Gastrocnemius medialis (tissue), 4 donors: ENCODE measurements at places on chromosomes 2 and 18.
A peak's percentile ranks its signal among the peaks of the same experiment; 100 is the strongest.

GRCh38 chr2:223122781-223123180 is 70.8 kb downstream of the KCNE4 start:
- peak; percentile 22 for DNase-seq
- no peak overlapping the region for H3K4me3 ChIP-seq
- H3K4me1 ChIP-seq = peaks cover 25% of the 10 kb centered on the region
- no peaks in the 10 kb centered on the region for H3K27me3 ChIP-seq

- no peaks in the 10 kb centered on the region for H3K27me3 ChIP-seq
- H3K36me3 ChIP-seq = no peaks in the 10 kb centered on the region
- DNase-seq = no peak
- no peak overlapping the region for H3K27ac ChIP-seq
- no peaks in the 10 kb centered on the region for H3K4me1 ChIP-seq
- no peak overlapping the region for H3K4me3 ChIP-seq
These were observed 91.5 kb downstream of the CCBE1 start for GRCh38 chr18:59605633-59606192.

DNA sequence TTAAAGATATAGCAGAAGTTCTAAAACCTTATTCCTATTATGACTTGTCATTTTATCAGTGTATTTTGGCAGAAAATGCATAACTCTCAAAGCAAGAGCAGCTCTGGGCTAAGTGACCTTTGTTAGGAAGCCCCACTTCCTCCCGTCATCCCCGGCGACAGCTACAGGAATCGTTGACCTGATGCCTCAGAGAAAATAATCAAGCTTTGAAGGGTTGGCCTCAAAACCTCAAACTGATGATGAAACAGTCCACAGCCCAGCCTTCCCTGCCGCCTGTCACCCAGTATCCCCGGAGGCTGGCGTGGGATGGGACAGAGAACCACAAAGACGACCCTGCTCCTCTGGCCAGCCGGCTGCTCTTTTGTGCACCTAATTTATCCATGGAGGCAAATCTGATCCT is 65.3 kb downstream of the KCNF1 start:
- DNase-seq = no peak
- H3K36me3 ChIP-seq = no peaks in the 10 kb centered on the region

DNA sequence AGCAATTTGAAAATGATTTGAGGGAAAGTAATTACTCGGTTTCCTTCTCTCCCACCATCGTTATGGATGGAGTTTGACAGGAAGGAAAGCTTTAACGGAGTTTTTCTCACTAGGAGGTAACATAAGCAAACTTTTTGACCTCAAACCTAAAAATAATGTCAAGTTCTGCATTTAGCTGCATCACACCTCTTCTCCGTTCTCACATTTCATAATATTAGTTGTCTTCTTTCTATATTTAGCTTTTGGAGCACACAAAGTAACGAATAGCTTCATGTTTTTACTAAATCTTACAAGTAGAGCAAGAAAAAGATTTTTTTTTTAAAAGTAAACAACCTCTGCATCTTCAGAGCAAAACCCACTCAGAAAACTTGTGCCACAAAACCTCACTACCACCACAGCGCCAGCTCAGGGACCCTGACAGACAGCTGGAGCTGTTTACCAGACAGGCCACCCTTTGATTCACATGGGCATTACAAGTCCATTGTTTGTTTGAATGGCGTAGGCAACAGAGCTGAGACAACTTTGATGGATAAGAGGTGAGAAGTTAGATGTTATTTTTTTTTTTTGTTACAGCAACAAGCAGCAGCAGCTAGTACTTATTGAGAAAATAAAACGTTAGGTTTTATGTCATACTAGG is 21.9 kb upstream of the ICOS start:
- H3K27ac ChIP-seq = no peak overlapping the region
- DNase-seq = no peak
- H3K4me1 ChIP-seq = no peaks in the 10 kb centered on the region
- H3K4me3 ChIP-seq = no peak overlapping the region
- H3K36me3 ChIP-seq = no peaks in the 10 kb centered on the region

DNA sequence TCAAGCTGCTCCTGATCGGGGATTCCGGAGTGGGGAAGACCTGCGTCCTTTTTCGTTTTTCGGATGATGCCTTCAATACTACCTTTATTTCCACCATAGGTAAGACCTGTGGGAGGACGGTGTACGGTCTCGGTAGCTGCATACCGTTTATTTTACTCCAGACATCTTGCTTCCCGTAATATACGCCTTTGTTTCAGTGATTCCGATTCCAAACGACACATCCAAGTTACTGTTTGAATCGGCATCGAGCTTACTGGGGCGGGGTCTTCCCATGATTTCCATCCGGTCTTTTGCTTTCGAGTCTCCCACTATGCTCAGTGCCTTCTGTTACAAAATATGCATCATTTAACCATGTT is 731 bp downstream of the RAB10 start:
- H3K27ac ChIP-seq = peak overlapping the region; percentile 99
- H3K4me1 ChIP-seq = peaks cover 44% of the 10 kb centered on the region
- no peaks in the 10 kb centered on the region for H3K27me3 ChIP-seq

- no peaks in the 10 kb centered on the region for H3K27me3 ChIP-seq
- H3K4me3 ChIP-seq = no peak overlapping the region
- no peak for DNase-seq
- no peaks in the 10 kb centered on the region for H3K4me1 ChIP-seq
These were observed 240.3 kb downstream of the VAPA start for GRCh38 chr18:10153924-10154752.

- no peaks in the 10 kb centered on the region for H3K27me3 ChIP-seq
- H3K4me1 ChIP-seq = no peaks in the 10 kb centered on the region
- H3K36me3 ChIP-seq = no peaks in the 10 kb centered on the region
These were observed 60.9 kb downstream of the METTL4 start for GRCh38 chr18:2510416-2510815.

- DNase-seq = no peak
- peaks cover 10% of the 10 kb centered on the region for H3K27me3 ChIP-seq
- H3K27ac ChIP-seq = no peak overlapping the region
- H3K4me1 ChIP-seq = peaks cover 3% of the 10 kb centered on the region
- H3K4me3 ChIP-seq = no peak overlapping the region
These were observed 51.7 kb downstream of the KCNIP3 start for GRCh38 chr2:95348609-95349567.

GRCh38 chr2:150350500-150350899 is 137.0 kb downstream of the RND3 start:
- no peak overlapping the region for H3K4me3 ChIP-seq
- H3K27ac ChIP-seq = no peak overlapping the region

DNA sequence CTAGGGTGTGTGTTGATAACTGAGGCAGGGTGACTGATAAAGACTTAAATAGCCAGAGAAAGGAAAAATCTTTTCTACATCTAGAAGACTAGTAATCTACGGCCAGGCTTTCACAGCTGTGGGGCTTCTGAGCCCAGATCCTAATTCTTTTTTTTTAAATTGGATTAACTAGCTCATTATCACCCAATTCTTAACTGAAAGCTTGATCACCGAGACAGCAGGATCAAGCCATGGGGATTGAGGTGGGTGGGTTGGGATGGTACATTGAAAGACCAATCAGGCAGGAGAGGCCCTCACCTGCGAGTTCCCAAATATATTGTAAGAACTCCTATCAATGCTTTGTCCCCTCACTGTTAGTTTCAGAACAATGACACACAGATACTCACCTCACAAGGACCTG is 20.0 kb upstream of the NFE2L2 start:
- H3K27ac ChIP-seq = no peak overlapping the region
- peaks cover 19% of the 10 kb centered on the region for H3K4me1 ChIP-seq
- DNase-seq = no peak
- H3K27me3 ChIP-seq = no peaks in the 10 kb centered on the region
- no peak overlapping the region for H3K4me3 ChIP-seq

- peak overlapping the region; percentile 96 for H3K27ac ChIP-seq
- H3K4me1 ChIP-seq = peaks cover 87% of the 10 kb centered on the region
- no peaks in the 10 kb centered on the region for H3K36me3 ChIP-seq
- no peaks in the 10 kb centered on the region for H3K27me3 ChIP-seq
- peak overlapping the region; percentile 76 for H3K4me3 ChIP-seq
These were observed 9.5 kb downstream of the ZEB2 start for GRCh38 chr2:144510294-144510991.

DNA sequence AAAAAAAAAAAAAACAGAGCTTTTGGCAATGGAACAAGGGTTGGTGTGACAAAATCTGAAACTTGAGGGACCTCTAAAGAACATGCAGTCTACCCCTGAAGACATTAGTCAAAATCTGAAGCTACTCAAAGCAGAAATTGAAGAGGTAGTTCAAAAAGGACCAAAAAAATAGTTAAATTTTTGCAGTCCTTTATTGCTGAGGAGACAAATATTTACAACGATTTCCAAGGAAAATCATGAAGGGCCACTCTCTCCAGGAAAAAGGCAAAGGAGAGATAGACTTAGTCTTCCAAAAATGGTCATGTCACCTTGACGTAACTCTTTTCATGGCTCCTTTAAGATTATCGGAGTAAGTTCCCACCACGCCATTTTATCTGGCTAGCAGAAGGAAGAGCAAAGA is 452.0 kb downstream of the XIRP2 start:
- H3K4me3 ChIP-seq = no peak overlapping the region
- no peaks in the 10 kb centered on the region for H3K4me1 ChIP-seq
- DNase-seq = no peak
- H3K36me3 ChIP-seq = no peaks in the 10 kb centered on the region

- H3K4me1 ChIP-seq = peaks cover 15% of the 10 kb centered on the region
- H3K27me3 ChIP-seq = no peaks in the 10 kb centered on the region
- H3K36me3 ChIP-seq = no peaks in the 10 kb centered on the region
- no peak overlapping the region for H3K27ac ChIP-seq
These were observed 437.0 kb downstream of the PTPRM start for GRCh38 chr18:8003878-8004675.

DNA sequence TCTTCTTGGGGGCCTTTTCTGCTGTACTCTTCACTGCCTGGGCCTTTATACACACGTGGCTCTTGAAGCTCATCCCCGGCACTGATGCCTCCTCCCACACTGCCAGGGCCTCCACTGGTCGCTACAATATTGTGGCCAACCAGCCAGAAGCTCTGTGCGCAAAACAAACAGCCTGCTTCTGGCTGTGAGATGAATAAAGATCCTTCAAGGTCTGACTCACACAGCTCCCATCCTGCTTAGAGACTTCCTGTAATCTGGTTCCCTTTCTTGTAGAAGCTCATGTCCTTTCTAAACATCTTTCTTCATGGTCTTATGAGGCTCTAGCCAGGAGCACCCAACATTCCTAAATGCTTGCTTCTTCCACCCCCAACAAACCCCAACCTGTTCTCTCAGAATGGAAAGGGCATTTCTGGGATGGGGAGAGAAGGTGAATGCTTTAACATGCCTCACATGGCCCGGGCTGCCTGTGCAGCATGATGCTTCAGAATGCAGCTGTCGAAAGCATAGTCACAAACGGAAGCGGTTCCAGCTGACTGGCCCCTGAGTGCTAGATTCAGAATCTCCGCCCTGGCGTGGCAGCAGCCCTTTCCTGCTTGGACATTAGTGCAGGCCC is 24.6 kb downstream of the NRP2 start:
- no peaks in the 10 kb centered on the region for H3K36me3 ChIP-seq
- H3K27ac ChIP-seq = peak overlapping the region; percentile 71
- H3K4me1 ChIP-seq = peaks cover 8% of the 10 kb centered on the region
- no peaks in the 10 kb centered on the region for H3K27me3 ChIP-seq
- DNase-seq = peak; percentile 45

- peaks cover 97% of the 10 kb centered on the region for H3K36me3 ChIP-seq
- H3K27me3 ChIP-seq = no peaks in the 10 kb centered on the region
- H3K4me1 ChIP-seq = peaks cover 4% of the 10 kb centered on the region
- no peak overlapping the region for H3K27ac ChIP-seq
- no peak overlapping the region for H3K4me3 ChIP-seq
These were observed 27.6 kb downstream of the STAT1 start for GRCh38 chr2:190986221-190986953.

GRCh38 chr2:215548714-215549113 is 112.8 kb upstream of the FN1 start:
- no peak overlapping the region for H3K27ac ChIP-seq
- H3K4me3 ChIP-seq = no peak overlapping the region
- H3K27me3 ChIP-seq = no peaks in the 10 kb centered on the region
- H3K4me1 ChIP-seq = no peaks in the 10 kb centered on the region
- DNase-seq = no peak

DNA sequence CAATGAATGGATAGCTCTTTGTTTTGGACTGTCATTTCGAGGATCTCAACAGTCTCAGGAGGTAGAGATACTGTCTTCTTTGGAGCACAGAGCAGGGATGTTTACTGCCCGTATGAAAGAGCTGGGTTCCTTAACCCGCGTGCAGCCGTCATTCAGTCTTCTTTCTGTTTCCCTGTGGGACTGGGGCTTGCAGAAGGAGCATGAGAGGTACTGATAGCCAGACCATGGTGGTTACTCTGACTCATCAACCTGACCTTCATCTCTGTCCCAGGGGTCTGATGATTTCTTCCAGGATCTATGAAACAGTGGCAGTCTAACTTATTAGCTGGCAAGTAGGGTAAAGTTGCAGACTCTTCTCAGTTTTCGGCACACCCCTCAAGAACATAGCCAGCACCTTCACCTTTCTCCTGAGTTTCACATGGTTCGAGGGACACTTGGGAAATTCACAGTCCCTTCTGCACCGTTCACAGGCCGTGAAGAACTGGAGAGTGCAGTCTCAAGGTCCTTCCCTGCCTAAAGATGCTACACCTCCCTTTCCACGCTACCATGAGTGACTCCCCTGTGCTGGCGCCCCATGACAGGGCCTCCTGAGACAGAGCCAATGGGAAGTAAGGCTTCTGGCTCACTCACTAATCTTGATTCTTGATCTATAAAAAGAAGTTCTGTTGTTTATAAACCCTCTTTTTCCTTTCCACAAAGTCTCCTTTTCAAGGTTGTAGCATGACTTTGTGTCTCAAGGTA is 226.2 kb downstream of the MC4R start:
- no peak overlapping the region for H3K27ac ChIP-seq
- DNase-seq = no peak
- no peaks in the 10 kb centered on the region for H3K4me1 ChIP-seq

GRCh38 chr2:217512259-217512658 is 490.5 kb downstream of the TNS1 start:
- DNase-seq = no peak
- no peak overlapping the region for H3K27ac ChIP-seq
- H3K27me3 ChIP-seq = no peaks in the 10 kb centered on the region
